Natural killer cell (primary cell): ENCODE measurements at places on chromosomes 1 and 21. TPM values are rescaled to one million over a fixed set of nuclear protein-coding genes. Genes with fewer than 3 reads are reported as not detected.

The LIN28A gene
- not detected for total RNA-seq

The ADAMTS4 gene
- 0.14 TPM for total RNA-seq

The CHRM3 gene
- total RNA-seq = not detected

The NECTIN4 gene
- 0.07 TPM for total RNA-seq

The SPRR2F gene
- not detected for total RNA-seq

The CASQ1 gene
- not detected for total RNA-seq

The CD1B gene
- total RNA-seq = not detected

The NUP210L gene
- 0.13 TPM for total RNA-seq

The PCSK9 gene
- total RNA-seq = not detected

The OR2T29 gene
- not detected for total RNA-seq

The PRRX1 gene
- not detected for total RNA-seq

The AGMAT gene
- 0.42 TPM for total RNA-seq

- no peaks in the 10 kb centered on the region for H3K36me3 ChIP-seq
- no peaks in the 10 kb centered on the region for H3K27me3 ChIP-seq
- H3K27ac ChIP-seq = no peak overlapping the region
These were observed 749 bp downstream of the SEC16B start for GRCh38 chr1:177969109-177969508.

DNA sequence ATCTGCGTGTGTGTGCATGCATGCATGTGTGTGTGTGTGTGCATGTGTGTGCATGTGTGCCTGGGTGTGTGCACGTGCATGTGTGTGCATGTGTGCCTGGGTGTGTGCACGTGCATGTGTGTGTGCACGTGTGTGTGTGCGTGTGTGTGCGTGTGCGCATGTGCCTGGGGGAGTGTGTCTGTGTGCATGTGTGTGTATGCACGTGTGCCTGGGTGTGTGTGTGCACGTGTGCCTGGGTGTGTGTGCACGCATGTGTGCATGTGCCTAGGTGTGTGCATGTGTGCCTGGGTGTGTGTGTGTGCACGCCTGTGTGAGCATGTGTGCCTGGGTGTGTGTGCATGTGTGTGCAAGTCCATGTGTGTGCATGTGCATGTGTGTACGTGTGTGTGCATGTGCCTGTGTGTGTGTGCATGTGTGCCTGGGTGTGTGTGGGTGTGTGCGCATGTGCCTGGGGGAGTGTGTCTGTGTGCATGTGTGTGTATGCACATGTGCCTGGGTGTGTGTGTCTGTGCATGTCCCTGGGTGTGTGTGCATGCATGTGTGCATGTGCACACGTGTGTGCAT lies 29.3 kb upstream of the COL6A2 start:
- H3K27ac ChIP-seq = no peak overlapping the region
- no peaks in the 10 kb centered on the region for H3K36me3 ChIP-seq
- no peak for DNase-seq
- no peaks in the 10 kb centered on the region for H3K4me1 ChIP-seq
- peaks cover 3% of the 10 kb centered on the region for H3K27me3 ChIP-seq
- H3K4me3 ChIP-seq = no peak overlapping the region

DNA sequence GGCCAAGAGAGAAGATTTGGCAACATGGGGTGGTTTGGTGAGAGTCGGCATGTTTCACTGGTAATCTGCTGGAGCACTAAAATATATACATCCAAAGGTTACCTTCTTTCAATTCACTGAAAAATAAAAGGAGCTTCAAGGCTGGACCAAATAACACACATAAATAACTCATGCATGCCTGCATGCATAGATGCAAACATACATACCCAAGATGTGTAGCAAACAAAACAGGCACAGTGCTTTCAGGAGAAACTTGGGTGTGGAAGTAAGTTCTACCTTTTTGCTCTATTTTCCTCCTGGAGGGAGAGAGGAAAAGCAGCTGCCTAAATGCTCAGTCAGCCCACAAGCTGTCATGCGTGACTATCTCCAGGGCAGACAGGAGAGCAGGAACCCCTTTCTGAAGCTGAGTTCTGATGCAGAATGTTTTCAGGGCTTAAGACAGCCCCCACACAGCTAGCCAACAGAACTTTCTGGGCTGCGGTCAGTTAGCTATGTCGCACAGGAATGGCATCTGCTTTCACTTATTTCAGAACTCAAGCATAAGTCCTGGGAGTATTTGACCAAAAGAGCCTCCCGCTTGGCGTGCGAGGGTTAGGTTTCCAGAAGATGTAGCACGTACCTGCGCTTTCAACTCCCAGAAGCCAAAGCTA lies 166.2 kb downstream of the TOMM20 start:
- no peaks in the 10 kb centered on the region for H3K36me3 ChIP-seq
- no peak overlapping the region for H3K4me3 ChIP-seq
- H3K4me1 ChIP-seq = peaks cover 67% of the 10 kb centered on the region

DNA sequence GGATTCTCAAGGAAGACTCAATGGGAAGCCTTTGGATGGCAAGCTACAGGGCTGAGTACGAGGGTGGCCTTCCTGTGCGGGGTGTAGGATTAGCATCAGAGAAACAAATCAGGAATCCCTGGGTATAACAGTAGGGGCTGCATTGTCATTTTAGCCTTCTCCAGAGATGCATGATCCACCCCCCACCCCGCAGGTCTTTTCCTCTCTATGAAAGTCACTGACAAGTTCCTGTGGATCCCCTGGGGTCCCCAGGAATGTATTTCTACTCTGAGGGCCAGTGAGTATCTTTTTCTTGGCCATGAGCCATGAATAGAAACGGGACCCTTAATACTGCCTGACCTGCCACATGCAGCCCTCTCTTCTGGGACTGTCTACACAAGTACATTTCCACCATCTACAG lies 473.0 kb upstream of the VAMP3 start:
- no peaks in the 10 kb centered on the region for H3K27me3 ChIP-seq
- H3K4me3 ChIP-seq = no peak overlapping the region
- no peak for DNase-seq
- H3K36me3 ChIP-seq = no peaks in the 10 kb centered on the region

GRCh38 chr1:156356262-156356874 lies 12.6 kb upstream of the RHBG start:
- no peaks in the 10 kb centered on the region for H3K36me3 ChIP-seq
- peaks cover 4% of the 10 kb centered on the region for H3K4me1 ChIP-seq
- H3K27me3 ChIP-seq = peaks cover 14% of the 10 kb centered on the region
- DNase-seq = no peak

GRCh38 chr1:66276218-66276617 lies 257.7 kb upstream of the SGIP1 start:
- H3K27ac ChIP-seq = peak overlapping the region; percentile 25
- H3K36me3 ChIP-seq = no peaks in the 10 kb centered on the region
- no peak for DNase-seq
- H3K27me3 ChIP-seq = no peaks in the 10 kb centered on the region
- H3K4me1 ChIP-seq = peaks cover 24% of the 10 kb centered on the region
- no peak overlapping the region for H3K4me3 ChIP-seq

DNA sequence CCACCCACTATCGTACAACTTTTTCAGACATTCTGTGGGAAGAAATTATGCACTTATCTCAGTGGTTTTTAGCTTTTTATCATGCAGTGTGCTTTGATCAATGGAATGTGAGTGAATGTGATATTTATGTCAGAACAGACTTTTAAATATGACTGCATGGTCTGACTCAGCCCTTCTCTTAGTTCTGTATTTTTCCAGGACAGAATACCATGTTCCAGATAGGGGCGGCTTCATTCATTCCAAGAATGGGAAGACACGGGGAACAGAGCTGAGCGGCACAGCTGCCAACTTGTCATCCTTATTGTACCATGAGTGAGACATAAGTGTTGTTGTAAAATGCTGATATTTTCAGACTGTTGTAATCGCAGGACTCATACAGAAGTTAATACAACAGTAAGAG lies 214.6 kb upstream of the NCAM2 start:
- no peak for DNase-seq
- H3K36me3 ChIP-seq = no peaks in the 10 kb centered on the region
- no peak overlapping the region for H3K4me3 ChIP-seq
- no peak overlapping the region for H3K27ac ChIP-seq

DNA sequence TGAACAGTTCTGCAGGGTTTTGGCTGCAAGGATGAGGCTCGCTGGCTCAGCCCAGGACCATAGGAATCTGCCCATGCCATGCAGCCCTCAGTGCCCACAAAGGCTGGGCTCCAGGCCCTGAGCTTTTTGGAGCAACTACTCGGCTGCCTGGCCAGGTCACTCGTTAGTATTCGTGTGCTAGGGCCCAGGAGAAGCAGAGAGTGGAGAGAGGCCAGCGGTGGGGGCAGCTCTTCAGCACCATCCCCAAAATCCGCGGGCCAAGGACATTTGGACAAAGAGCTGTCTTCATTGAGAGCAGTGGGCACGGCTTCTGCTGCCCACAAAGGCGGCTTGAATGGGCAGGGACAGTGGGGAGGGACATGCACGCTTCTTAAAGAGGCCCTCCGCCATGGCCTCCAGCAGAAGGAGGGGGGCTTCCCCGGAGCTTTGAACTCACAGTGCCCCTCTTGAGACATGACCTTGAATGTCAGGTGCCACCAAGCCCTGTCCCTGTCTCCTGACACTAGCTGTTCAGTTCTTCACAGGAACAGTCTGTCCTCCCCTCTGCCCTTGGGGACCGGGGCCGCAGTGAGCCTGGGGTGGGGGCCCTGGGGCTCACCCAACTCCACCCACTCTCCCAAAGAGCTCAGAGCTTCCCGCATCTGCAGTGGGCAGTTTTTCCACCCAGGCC lies 106.1 kb upstream of the ARHGEF16 start:
- H3K27me3 ChIP-seq = peaks cover 3% of the 10 kb centered on the region
- H3K36me3 ChIP-seq = no peaks in the 10 kb centered on the region
- H3K4me3 ChIP-seq = no peak overlapping the region
- H3K27ac ChIP-seq = no peak overlapping the region
- no peaks in the 10 kb centered on the region for H3K4me1 ChIP-seq

DNA sequence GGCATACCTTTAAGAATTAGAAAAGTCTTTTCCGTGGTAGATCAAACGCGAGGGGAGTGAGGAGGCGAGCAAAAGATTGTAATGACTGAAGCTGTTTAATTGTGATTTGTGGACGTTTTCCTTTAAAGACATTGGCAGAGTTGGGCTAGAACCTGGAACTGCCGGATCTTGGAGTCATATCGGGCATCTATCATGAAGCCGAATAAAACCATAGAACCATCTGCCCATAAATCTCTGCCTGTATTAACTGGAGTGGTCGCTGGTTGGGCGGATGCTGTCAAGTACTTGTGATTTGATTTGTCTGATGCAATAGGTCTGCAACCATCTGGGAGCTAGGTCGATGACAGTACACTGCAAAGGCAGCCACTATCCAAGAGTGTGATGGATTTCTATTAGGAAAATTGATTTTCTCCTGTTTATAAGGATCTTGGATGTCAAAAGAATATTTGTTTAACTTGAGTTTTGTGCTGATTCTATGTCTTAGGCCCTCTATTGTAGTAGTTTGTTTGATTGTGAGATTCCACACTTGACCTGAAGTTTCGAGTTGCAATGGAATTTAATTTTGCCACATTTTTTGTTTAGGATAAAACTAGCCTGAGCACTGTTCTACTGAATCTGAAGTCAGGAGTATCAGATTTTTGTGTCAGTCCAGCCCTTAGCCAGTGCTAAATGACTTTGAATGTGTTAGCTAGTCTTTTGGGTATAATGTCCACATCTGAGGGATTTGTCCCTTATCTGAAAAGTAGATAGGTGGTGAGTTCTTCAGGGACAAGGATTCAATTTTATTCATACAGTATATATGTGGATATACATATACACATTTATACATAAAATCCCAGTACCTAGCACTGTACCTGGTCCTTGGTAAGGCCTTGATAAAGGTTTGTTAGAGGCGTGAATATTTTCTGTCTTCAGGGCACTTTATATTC lies 1.2 kb downstream of the SARS1 start:
- peak overlapping the region; percentile 59 for H3K27ac ChIP-seq
- DNase-seq = no peak
- H3K4me1 ChIP-seq = peaks cover 10% of the 10 kb centered on the region
- no peaks in the 10 kb centered on the region for H3K27me3 ChIP-seq
- H3K36me3 ChIP-seq = peaks cover 2% of the 10 kb centered on the region
- peak overlapping the region; percentile 96 for H3K4me3 ChIP-seq

DNA sequence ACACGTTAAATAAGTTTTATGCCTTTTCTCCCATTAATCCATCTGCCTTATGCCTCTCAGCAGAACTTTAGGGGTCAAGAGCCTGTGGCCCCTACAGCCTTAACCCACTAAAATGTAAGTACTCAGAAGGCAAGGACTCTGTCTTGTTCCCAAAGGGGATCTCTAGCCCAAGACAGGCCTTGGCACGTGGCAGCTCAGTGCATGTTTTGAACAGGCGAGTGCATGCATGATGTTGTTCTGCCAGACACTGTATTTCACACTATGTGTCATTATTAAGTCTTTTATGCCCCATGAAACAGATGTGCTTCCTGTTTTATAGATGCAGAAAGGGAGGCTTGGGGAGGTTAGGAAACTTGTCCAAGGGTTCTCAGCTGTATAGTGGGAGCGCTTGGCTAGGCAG lies 102.8 kb downstream of the ETS2 start:
- no peak for DNase-seq
- no peaks in the 10 kb centered on the region for H3K27me3 ChIP-seq
- H3K4me3 ChIP-seq = no peak overlapping the region
- no peaks in the 10 kb centered on the region for H3K4me1 ChIP-seq

DNA sequence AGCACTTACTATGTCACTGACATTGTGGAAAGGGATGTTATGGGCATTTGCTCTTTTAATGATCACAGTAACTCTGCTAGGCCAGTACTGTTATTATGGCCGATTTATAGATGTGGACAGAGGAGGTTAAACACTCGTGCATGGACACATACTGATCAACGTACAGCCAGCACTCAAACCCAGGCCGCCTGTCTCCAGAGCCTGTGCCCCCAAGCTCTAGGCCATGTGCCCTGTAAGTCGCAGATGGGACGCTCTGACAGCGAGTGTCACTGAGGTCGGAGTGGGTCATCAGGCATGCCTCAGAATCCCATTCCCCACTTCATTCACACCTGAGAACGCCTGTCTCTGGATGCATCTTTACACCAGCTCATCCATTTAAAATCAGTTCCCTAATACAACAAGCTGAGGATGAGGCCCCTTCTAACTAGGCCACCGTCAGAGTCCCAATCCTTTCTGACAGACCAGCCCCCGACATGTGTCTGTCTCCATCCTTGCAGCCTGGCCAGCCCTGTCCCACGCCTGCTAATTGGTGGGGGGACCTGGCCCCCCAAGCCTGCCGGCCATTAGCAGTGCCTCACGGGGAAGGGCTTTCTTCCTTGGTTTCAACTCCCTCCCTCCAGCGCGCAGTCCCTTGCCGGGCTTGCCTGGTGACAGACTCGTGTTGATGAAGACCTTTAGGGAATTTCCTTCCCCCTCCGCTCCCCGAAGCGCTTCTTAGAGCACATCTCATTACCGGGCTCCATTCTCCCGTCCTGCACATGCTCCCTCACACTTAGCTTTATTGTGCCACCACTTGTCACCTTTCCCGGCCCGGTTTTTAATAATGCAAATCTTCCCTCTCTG lies 436.8 kb downstream of the KIF26B start:
- DNase-seq = no peak
- H3K27ac ChIP-seq = no peak overlapping the region
- H3K36me3 ChIP-seq = no peaks in the 10 kb centered on the region
- H3K4me1 ChIP-seq = no peaks in the 10 kb centered on the region
- H3K27me3 ChIP-seq = no peaks in the 10 kb centered on the region
- H3K4me3 ChIP-seq = no peak overlapping the region

- no peaks in the 10 kb centered on the region for H3K36me3 ChIP-seq
- H3K27me3 ChIP-seq = peaks cover 11% of the 10 kb centered on the region
- H3K27ac ChIP-seq = no peak overlapping the region
These were observed 6.1 kb downstream of the KIF26B start for GRCh38 chr1:245160741-245161400.

GRCh38 chr21:44432841-44433790 lies 22.2 kb upstream of the LRRC3 start:
- H3K27me3 ChIP-seq = no peaks in the 10 kb centered on the region
- H3K36me3 ChIP-seq = peaks cover 3% of the 10 kb centered on the region
- no peak overlapping the region for H3K4me3 ChIP-seq
- peak; percentile 12 for DNase-seq
- H3K4me1 ChIP-seq = no peaks in the 10 kb centered on the region
